ENCODE measurements at places on chromosomes 2 and 18. TPM values are rescaled to one million over a fixed set of nuclear protein-coding genes. Genes with fewer than 3 reads are reported as not detected.

CD28 gene
- total RNA-seq: 4.0 TPM

GRCh38 chr2:26086155-26086637 is 52.3 kb downstream of the RAB10 start:
- H3K4me1 ChIP-seq: no peaks in the 10 kb centered on the region
- no peak overlapping the region for H3K27ac ChIP-seq
- no peak overlapping the region for H3K4me3 ChIP-seq
- no peak for DNase-seq
- H3K27me3 ChIP-seq: no peaks in the 10 kb centered on the region

CNDP1 gene
- total RNA-seq: not detected

DNA sequence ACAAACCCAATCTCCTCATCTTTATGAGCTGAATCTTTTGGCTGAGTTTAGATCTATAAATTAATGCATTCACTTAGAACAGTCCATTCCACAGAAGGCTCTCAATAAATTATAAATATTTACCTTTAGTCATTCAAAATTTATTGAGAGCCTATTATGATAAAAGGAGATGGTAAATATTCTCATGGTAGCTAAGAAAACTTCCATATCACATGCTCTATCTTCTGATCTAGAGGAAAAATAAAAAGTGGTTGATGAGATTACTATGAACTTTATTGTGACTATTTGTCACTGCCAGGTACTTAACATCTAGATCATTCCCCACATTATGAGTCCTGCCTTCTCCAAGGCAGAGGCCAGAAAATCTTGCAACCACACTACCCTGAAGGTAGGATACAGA is 62.4 kb downstream of the L3MBTL4 start:
- H3K4me3 ChIP-seq: no peak overlapping the region
- H3K36me3 ChIP-seq: no peaks in the 10 kb centered on the region
- H3K27ac ChIP-seq: no peak overlapping the region
- DNase-seq: no peak
- H3K4me1 ChIP-seq: no peaks in the 10 kb centered on the region

DNA sequence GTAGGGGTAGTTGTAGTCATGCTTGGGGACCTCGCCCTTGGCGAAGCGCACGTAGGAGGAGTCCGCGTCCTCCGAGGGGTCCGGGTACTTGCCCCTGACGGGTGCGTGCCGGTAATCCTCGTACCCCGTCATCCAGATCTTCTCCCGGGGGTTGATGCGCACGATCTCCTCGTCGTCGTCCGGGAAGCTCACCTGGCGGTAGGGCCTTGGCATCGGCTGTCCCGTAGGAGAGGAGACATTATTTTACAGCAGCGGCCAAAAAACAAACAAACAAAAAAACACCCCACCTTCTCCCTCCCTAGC is 86.3 kb downstream of the ACTR2 start:
- no peak overlapping the region for H3K4me3 ChIP-seq
- no peak for DNase-seq
- no peaks in the 10 kb centered on the region for H3K27me3 ChIP-seq
- peaks cover 27% of the 10 kb centered on the region for H3K36me3 ChIP-seq
- no peaks in the 10 kb centered on the region for H3K4me1 ChIP-seq
- no peak overlapping the region for H3K27ac ChIP-seq

NRP2 gene
- total RNA-seq: 39.7 TPM

Measured in ascending aorta (tissue), 2 donors.